ENCODE measurements at places on chromosomes 13 and 19. TPM values are rescaled to one million over a fixed set of nuclear protein-coding genes. Genes with fewer than 3 reads are reported as not detected.

ZNF546 gene
- total RNA-seq, result 1.4 TPM

MAST1 gene
- not detected for total RNA-seq

KIR3DL2 gene
- not detected for total RNA-seq

PCDH9 gene
- total RNA-seq, result 7.1 TPM

FBXO46 gene
- total RNA-seq, result 5.9 TPM

COMP gene
- total RNA-seq, result 1.6 TPM

CACNG7 gene
- not detected for total RNA-seq

COL4A2 gene
- total RNA-seq, result 380 TPM

SLC25A41 gene
- not detected for total RNA-seq

COL5A3 gene
- total RNA-seq, result 74.1 TPM

LGALS7 gene
- not detected for total RNA-seq

KLK6 gene
- not detected for total RNA-seq

CGB3 gene
- not detected for total RNA-seq

OR4F17 gene
- total RNA-seq, result not detected

FBXO27 gene
- total RNA-seq, result 8.0 TPM

TSHZ3 gene
- 10.2 TPM for total RNA-seq

DHDH gene
- total RNA-seq, result not detected

LSR gene
- 10.4 TPM for total RNA-seq

PRR19 gene
- 0.31 TPM for total RNA-seq

CRX gene
- total RNA-seq, result not detected

GPC6 gene
- 18.3 TPM for total RNA-seq

TUBA3C gene
- not detected for total RNA-seq

KASH5 gene
- not detected for total RNA-seq

PSG4 gene
- total RNA-seq, result not detected

ZNF607 gene
- total RNA-seq, result 5.4 TPM

PLEKHG2 gene
- total RNA-seq, result 18.3 TPM

TTC9B gene
- total RNA-seq, result not detected

TMEM255B gene
- total RNA-seq, result 19.1 TPM

CHST8 gene
- total RNA-seq, result 4.8 TPM

GRIK5 gene
- total RNA-seq, result 2.1 TPM

LYL1 gene
- 5.5 TPM for total RNA-seq

SBSN gene
- not detected for total RNA-seq

UBE2L5 gene
- not detected for total RNA-seq

OSCAR gene
- total RNA-seq, result 1.3 TPM

NOTCH3 gene
- 17.3 TPM for total RNA-seq

WBP4 gene
- total RNA-seq, result 11.4 TPM

ZNF665 gene
- 1.4 TPM for total RNA-seq

SLAIN1 gene
- 4.0 TPM for total RNA-seq

F2RL3 gene
- 4.1 TPM for total RNA-seq

GNA15 gene
- total RNA-seq, result 10.2 TPM

DMKN gene
- total RNA-seq, result 48.9 TPM

GRIN3B gene
- total RNA-seq, result not detected

RGCC gene
- 142 TPM for total RNA-seq

LILRB2 gene
- total RNA-seq, result 11.8 TPM

EXOC3L2 gene
- total RNA-seq, result 1.4 TPM

LGALS4 gene
- total RNA-seq, result 1.6 TPM

LILRB4 gene
- 11.7 TPM for total RNA-seq

C19orf67 gene
- total RNA-seq, result not detected

TEX29 gene
- 0.94 TPM for total RNA-seq
